RKO (cell line): ENCODE measurements at places on chromosomes 7 and 10.

DNA sequence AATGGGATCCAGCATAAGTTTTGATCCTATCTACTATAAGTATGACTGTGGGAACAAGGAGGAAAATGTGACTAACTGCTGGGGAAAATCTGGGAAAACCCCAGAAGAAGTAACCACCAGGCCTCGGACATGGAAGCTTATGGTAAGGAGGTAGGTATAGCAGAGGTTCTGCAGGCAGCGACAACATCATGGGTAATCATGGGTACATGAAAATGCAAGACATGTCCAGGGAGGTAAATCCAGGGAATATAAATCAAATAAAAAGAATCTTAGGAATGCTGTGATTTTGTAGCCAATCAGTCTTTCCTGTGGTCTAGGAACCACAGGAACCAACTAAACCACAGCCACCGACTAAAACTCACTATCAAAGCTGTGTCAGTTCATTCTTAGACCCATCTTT lies 168.3 kb upstream of the NPY start:
- no peak for DNase-seq

DNA sequence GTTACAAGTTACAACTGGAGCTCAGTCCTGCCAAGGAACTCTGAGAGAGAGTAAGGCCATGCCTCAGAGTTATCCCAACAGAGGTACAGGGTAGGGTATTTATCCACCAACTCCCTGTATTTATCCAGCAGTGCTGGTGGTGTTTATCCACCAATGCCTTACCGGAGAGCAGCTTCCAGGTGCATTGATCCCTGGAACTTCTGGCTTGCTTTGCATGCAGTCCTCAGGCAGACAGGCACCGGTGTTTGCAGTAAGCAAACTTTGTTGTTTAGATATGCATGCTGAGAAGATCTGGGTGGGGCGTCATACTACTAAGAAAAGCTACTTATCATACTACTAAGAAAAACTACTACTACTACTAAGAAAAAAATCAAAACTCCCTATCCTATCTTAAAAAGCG lies 92.4 kb downstream of the CYP26A1 start:
- no peak for DNase-seq

GRCh38 chr10:18294633-18295032 lies 154.4 kb downstream of the CACNB2 start:
- DNase-seq: no peak

GRCh38 chr10:103917302-103918052 lies 507 bp downstream of the STN1 start:
- peak; percentile 68 for DNase-seq

DNA sequence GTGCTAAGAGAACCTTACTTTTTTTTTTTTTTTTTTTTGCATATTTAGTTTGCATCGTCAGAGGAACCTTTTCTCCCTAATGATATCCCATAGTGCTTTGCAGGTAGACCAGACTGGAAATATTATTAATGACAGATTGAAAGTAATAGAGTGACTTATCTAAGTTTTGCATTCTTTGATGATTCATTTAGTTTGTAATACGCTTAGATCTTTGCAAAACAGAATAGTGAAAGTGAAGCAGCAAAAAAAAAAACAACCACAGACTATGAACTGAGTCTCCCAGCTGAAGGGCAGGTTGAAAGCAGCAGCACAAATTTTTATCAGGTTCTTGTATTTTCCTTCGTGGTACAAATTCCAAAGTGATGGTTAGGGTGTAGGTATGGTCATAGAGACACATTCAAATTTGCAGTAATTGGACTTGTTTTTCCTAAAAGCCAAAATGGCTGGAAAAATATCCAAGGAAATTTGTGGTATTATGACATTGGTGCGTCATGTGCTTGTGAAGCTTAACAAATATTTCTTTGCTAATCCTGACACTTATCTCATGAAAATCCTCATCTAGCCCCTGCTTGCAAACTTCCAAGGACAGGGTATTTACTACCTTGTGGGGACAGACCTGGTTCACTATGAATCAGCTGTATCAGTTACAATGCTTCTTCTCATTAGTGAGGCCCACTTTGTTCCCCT lies 81.8 kb upstream of the CREB5 start:
- no peak for DNase-seq

DNA sequence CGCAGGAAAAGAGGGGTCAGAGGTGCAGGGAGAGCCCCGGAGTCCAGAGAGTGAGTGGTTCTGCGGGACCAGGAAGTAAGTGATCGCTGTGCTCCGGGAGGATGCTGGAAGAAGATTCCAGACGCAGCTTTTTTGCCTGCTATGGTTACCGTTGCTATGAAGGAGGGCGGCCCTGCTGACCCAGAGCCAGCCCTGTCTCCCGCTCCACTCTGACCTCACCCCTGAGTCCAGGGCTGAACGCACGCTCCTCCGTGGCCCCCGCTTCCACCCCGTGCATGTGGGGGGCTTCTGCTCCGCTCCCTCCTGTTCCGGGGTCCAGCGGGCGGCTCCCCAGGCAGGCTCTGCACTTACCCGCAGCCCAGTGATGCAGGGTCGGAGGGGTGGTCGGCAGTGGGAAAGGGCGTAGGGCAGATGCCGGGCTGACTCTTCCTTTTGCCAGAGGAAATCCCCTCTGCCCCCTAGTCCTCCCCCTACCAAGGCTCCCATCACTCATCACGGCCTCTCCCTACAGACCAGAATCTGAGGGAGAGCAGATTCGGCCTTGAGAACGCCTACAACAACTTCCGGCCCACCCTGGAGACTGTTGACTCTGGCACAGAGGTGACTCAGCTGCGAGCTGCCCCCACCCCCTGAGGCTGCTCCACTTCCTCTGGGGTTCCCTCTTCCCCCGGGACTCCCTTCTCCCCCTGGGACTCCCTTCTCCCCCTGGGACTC lies 2.7 kb upstream of the MUC17 start:
- peak; percentile 98 for DNase-seq
